Cortex of kidney (tissue), 1 donor: ENCODE measurements at places on chromosomes 1 and 21.

GRCh38 chr1:208173749-208174148, 70.4 kb downstream of the PLXNA2 start:
- DNase-seq: no peak

GRCh38 chr1:43107664-43108063, 64.4 kb downstream of the EBNA1BP2 start:
- DNase-seq: no peak

- no peak for DNase-seq
Measured at GRCh38 chr1:214966346-214966745, 116.2 kb upstream of the KCNK2 start.

DNA sequence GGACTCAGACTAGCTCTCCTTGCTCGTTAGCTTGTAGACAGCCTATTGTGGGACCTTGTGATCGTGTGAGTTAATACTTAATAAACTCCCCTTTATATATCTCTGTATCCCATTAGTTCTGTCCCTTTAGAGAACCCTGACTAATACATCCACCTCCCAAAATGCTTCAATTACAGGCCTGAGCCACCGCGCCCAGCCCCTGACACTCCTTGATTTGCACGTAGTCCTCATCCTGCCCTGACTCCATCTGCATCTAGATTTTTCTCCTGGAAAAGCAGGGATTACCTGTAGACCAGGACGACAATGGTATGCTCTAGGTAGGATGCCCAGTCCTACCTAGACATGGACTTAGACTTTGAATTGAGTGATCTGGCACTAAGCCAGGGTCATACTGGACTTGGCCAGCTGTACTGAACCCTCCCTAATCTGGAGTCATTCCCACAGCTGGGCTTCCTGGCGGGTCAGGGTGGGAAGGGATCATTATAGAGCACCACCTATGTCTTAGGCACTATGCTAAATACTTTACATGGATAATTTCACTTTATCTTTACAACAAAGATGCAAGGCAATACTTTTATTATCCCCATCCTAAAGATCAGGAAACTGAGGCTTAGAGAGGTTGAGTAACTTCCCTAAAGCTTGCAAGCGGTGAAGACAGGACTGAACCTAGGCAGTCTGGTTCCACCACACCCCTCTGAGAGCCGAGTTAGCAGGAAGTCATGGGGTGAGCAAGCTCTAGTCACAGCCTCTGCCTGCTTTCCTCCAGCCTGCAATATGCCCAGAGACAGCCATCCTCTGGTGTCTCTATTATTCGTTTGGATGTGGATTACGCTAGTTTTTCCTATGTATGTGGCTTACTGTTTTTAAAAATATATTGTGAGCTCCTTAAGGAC, 89.4 kb downstream of the DTL start:
- DNase-seq: no peak

DNA sequence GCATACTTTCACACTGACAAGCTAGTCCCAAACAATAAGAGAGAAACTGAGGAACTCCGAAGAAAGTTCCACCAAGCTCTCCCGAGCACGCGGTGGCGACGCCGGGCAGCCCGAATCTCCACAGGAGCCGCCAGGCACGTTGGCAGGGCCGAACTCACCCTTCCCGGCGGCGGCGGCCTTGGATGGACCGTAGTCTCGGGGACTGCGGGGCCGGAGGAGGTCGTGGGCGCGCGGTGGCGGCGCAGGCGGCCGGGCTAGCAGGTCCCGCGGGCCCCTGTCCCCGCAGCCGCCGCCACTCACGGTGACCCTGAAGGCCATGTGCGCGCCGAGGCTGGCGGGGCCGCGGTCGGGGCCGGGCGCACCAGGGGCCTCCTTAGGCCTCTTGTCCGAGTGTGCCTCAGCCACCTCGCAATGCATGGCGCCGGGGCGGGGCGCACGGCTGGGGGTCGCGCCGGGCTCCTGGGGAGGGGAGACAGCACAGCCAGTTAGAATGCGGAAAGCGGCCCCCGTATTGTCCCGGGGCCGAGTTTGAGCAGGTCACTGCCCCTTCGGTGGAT, 1.2 kb downstream of the GLIS1 start:
- no peak for DNase-seq

GRCh38 chr1:88043834-88044233, 640.2 kb upstream of the PKN2 start:
- no peak for DNase-seq

DNA sequence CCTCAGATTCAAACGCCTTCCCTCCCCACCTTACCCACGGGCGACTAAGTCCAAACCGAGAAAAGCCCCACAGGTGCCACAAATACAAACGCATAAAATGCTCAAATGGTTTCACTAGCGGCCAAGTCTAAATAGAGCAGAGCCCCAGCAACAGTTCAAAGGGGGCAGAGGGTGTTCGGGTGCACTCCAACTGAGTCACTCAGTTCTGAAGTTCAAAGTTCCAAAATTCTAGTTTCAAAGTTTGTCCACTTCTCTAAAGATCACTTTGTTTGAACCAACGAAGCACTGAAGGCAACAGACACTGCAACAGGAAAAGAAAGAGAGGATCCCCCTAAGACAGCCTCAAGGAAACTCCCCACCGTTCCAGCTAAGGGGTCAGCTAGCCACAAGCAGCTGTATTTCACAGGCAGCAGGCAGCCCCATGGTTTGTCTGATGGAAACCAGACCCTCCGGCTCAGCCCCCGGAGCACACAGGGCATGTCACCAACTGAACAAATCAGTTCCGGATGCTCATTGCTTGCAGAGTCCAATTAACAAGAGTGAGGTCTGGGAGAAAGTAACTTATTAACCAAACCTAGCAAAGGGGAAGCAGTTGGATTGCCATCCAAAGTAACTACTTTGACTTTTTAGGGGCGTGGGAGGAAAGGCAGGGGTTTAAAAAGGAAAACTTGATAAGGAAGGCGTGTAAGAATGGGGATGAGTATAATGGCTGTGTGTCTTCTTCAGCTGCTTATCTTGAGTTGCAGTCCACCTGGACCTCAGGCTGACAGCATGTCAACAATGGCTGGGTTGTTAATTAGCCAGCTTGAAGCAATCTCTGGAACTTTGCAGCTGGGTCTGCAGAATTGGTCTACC, 1423.9 kb upstream of the PRMT6 start:
- DNase-seq: no peak

DNA sequence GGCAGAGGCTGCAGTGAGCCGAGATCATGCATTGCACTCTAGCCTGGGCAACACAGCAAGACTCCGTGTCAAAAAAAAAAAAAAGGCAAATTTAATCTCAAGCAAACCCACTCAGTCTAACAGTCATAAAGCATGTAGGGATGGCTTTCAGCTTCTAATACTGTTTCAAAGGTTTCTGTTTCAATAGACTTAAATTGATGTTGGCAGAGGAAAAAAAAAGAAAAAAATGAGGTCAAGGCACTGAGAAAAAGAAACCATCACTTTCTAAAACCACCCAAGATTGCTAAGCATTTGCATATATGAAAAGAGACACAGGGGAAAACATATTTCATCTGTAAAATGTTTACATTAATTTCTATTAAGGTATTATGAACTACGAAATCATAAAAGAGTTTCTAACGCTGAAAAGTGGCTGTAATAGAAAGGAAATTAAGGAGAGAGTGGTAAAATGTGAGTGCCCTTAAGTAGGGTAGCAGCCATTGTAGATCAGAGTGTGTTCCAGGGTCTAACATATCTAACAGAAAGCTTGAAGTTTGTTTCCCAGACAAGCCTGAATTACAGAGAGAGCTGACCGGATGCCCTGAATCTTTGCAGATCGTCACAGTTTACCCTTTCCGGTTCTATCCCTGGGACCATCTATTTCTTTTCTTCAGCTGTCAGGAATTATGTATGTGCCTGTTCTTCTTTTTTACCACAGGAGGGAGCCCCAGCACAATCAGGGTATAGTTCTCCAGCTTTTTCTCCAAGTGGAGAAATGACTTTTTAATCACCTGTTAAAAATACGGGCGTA, 70.0 kb downstream of the PLD5 start:
- DNase-seq: no peak

GRCh38 chr1:201026234-201026633, 2.7 kb upstream of the KIF21B start:
- DNase-seq: no peak

DNA sequence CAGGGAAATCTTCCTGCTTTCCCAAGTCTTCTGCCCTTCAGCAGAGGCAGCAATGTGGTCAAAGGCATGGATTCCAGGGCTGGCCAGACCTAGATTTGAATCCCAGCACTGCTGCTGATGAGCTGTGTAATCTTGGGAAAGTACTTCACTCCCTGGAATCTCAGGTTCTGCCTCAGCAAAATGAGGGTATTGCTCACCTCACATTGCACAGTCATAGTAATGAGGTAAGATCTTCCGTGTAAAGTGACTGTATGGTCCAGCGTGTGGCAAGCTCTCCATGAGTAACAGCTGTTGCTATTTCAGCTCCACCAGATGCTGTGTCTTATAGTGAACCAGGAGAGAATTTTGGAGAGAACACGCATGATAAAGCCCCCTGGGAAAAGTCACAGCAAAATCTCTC, 56.1 kb upstream of the F3 start:
- DNase-seq: no peak

DNA sequence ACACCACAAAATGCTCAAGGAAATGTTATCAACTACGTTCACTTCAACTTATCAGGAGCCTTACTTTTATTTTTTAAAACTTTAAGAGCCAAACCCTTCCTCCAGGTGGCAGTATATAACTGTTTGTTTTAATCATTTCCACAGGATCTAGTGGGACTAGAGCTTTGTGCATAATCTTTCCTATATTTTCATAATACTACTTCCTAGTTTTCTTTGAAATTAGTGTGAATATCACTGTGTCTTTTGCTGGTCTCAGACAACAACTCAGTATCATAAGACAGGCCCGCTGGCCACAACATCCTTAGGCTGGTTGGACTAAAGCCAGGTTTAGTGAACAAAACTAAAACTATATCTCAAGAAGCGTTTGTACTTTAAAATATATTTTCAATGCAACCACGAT, 145.5 kb downstream of the TIAM1 start:
- DNase-seq: no peak

DNA sequence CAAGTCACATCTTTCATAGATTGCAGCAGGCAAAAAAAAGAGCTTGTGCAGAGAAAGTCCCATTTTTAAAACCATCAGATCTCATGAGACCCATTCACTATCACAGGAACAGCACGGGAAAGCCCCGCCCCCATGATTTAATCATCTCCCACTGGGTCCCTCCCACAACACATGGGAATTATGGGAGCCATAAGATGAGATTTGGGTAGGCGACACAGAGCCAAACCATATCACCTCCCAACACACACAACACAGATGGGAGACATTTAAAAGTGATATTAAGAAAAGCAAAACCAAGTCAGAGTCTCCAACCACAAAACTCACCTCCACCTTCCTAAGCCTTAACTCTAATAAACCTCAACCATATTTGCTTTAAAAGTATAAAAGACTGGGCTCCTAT, 61.5 kb upstream of the TIAM1 start:
- no peak for DNase-seq

DNA sequence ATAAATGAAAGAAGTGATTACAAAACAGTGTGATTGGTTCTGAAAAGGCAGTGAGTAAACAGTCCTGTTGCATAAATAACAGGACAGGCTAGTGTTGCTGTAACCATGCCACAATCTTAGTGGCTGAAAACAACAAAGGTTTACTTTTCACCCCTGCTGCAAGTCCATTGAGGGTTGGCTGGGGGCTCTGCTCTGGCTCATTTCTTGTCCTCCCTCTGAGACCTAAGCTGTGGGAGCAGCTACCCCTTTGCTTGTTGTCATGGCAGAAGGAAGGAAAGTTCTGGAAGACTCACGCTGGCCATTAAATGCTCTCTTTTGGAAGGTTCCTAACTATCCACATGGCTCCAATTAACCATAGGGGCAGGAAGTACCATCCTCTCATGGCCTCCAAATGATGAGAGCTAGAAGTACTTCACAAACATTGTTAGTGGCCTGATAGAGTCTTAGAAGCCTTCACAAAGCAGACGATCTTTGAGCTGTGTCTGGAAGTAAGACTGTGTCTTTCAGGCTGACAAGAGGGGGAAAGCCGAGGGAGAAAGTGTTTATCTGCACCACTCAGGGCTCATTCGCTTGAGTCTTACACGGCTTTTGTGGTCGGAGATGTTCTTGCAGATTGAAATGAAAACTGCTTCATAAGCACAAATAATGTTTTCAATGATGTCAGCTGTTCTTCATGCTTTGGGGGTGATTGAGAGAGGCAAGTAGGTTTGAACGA, 11.9 kb downstream of the RCSD1 start:
- no peak for DNase-seq

GRCh38 chr21:42227909-42228708, 9.2 kb downstream of the ABCG1 start:
- DNase-seq: no peak

DNA sequence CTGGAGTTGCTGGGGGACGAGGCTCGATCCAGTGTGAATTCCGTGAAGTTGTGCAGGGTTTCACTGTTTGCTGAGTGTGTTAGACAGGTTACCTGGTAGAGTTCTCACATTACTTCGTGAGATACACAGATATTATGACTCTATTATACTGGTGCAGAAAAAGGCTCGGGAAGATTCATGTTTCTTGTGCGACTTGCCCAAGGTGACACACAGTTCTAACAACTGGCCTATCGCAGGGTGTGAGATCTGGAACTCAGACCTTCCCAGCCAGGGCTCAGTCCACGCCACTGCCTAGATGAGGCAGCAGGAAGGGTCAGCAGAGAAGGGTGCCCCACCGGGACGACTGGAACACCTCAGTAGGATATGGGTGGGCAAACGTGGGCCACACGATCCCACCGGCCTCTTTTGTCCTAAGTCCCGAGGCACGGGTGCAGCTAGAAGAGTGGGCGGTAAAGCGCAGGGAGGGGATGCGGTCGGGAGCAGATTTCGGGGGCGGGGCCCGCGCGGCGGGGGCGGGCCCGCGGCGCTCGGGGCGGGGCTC, 296 bp upstream of the RNPEP start:
- DNase-seq: no peak

DNA sequence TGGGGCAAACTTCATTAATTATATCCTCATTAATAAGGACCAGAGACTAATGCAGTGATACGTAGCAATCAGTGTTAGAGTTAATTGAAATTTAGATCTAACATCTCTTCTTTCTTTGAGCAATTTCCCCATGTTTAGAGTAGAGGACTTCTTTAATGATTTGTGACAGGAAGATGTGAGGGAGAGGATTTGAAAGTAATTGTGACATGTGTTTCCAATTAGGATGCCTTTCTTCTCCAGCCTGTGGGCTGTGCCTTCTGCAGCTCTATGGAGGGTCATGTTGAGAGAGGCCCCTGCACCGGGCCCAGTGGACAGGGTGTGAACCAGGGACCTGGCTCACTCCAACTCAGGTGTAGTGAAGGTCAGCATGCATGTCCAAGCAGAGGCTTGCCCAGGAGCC, 103.0 kb downstream of the GREM2 start:
- no peak for DNase-seq

DNA sequence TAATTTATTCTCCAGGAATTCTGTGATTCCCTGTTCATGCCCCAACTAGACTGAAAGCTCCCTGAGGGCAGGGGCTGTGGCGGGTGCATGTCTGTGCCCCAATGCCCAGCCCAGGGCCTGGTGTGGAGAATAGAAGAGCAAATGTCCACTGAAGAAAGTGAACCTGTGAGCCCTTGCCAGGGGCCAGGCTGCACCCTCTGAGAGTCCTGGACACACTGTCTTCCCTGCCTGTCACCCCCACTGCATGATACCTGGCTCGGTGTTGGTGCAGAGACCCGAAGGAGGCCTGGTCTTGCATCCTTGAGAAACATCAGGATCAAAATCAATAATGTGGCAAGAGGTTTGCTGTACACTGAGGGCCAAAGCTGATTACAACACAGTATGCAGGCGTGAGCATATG, 69.8 kb upstream of the RUNX3 start:
- no peak for DNase-seq

- DNase-seq: no peak
Measured at GRCh38 chr1:8397511-8397910, 79.6 kb downstream of the SLC45A1 start.
